Naive B cell (primary cell): ENCODE measurements at places on chromosomes 13 and 19. TPM values are rescaled to one million over a fixed set of nuclear protein-coding genes. Genes with fewer than 3 reads are reported as not detected.

SLC27A5 gene
- 12.0 TPM for polyA plus RNA-seq

ZFR2 gene
- polyA plus RNA-seq: 3.5 TPM

GJA3 gene
- polyA plus RNA-seq: not detected

SULT2A1 gene
- not detected for polyA plus RNA-seq

LRFN3 gene
- polyA plus RNA-seq: 0.12 TPM

ZNF723 gene
- polyA plus RNA-seq: 0.26 TPM

FBN3 gene
- not detected for polyA plus RNA-seq

RNF113B gene
- not detected for polyA plus RNA-seq

CCDC70 gene
- polyA plus RNA-seq: not detected

NECTIN2 gene
- polyA plus RNA-seq: not detected

DNA sequence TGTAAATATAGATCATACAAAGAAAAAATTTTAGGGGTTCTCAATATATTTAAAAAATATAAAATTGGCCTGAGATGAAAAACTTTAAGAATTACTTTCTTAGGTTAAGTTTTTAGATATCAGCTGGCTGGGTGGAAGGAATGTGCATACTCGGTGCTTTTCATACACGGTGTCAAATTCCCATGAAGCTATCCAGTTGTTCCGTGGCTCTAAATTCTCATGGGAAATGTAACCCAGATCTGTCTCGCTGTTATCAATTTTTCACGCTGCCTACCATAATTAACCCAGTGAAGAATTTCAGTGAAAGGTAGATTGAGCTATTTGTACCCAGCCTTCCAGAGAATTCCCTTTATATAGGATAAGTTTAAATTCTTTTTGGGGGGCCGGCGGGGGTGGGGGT is 11.6 kb upstream of the ZNF835 start:
- DNase-seq: no peak

DNA sequence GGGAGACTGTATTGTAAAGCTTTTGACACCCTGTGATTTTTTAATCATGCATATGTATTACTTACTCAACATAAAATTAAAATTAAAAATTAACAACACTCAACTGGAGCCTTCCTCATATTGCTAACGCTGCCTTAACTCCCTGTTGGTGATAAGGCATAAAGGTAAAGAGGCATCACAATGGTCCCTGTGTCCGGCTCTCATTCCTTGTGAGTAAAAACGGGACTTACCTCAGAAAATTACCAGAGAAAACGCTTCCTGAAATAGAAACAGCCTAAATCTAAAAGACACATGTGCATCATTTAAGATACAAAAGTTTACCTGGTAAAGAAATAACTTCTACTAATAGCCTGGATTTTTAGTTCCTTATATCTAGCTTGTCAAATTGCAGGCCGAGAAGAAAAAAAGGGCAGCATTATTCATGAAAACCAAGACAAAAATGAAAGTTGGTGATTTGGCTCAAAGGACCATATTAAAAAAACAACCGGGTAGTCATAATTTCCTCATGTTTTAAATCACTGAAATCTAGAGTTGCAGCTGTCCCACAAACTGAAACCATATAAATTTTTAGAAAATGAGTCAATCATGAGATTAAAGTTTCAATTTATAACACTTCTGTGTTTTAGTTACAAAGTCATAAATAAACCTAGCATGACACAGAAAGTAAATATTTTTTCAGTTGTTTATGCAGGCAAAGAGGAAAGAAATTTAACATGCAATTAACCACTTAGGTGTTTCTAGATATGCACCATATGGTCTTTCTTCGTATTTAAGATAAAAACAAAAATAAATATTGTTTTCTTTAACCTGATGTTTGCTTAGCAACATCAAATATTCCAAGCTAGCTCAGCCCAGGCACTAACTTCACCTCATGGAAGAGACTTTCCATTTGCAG is 94.7 kb downstream of the MIPEP start:
- DNase-seq: no peak

GRCh38 chr13:50801087-50801931 is 42.2 kb downstream of the DLEU7 start:
- DNase-seq: peak; percentile 76

- no peak for DNase-seq
Observed at GRCh38 chr13:110320645-110321044, 13.6 kb downstream of the COL4A2 start.

DNA sequence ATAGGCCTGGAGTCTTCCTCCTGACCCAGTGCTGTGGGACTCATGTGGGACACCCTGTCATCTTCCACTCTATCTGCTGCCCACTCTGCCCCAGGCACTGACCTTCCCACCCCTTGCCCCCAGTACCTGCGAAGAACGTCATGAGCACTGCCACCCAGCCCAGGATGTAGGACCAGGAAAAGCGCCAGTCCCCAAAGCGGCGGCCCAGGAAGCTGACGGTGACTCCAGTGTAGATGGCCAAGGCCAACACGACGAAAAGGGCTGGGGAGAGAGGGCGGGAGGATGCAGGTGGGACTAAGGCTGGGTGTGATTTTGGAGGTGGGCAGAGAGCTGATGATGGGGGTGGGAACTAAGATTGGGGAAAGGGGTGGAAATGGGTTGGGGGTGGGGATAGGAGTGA is 7.4 kb downstream of the LIM2 start:
- DNase-seq: no peak

DNA sequence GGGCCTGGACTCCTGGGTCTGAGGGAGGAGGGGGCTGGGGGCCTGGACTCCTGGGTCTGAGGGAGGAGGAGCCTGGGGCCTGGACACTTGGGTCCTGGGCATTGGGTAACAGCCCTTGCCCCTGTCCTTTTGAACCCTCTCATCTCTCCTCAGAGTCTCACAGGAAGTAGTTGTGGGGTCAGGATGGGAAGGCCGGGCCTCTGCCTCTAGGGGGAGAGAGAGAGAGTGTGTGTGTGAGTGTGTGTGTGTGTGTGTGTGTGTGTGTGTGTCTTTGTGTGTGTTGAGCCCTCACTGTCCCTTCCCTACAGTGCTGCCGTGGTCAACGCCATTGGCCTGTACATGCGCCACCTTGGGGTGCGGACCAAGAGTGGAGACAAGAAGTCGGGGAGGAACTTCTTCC is 10.9 kb downstream of the ARHGEF1 start:
- no peak for DNase-seq

DNA sequence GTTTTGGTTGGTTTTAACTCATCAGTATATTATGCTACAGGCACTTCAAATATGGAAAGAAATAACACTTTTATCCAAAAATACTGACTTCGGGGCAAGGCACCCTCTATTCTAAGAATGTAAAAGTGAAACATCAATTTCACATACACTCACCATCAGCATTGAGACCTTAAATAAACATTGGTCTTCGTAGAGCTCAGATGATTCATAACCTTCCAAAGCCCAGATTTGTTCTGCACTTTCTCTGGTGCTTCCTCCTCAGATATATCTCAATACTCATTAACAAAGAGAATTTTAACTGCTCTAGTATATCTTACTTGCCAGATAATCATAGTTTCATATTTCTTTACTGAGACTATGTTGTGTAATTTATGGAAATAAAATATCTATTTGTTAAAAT is 794.3 kb downstream of the LIG4 start:
- no peak for DNase-seq

DNA sequence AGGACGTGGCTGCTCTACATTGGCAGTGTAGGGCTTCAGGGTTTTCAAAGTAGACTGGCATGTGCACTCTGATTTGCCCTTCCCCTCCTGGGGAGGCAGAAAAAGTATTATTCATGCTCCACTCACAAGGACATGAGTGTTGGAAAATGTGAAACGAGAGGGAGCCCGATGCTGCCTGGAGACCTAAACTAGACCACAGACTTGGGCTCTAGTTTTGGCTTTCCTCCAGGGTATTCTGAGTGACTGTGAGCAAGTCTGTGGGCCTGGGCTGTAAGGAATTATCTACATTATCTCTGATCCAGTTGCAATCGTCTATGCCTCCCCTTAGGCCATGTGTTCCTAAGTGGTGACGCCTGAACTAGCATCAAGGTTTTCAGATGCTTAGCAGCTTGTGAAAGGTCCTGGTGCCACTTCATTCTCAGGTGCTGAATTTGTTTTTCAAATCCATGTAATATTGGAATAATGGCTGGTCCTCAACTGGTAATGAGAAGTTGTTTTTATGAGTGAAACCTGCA is 55.0 kb downstream of the MRPL57 start:
- no peak for DNase-seq

DNA sequence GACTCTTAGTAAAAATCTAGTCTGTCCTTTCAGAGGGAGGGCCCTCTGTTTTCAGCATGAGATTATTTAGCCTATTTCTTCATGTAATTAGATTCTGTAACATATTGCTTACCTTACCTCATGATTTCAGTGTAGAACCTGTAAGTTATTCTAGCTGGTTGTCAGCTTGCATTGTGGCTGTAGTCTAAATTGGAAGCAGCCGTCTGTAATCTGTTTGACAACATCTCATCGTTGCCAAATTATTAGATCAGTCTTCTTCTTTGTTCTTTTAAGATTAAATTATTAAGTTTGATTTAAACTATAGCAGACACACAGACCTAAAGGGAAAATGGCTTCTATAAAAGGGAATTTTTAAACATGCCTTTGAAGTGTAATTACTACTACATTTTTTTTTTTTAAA is 34.8 kb downstream of the SLAIN1 start:
- DNase-seq: no peak

GRCh38 chr13:82688400-82688994 is 1193.8 kb downstream of the SLITRK1 start:
- no peak for DNase-seq

GRCh38 chr19:33403973-33404304 is 30.4 kb downstream of the CEBPG start:
- no peak for DNase-seq

GRCh38 chr13:107209824-107210722 is 642.1 kb upstream of the ARGLU1 start:
- DNase-seq: no peak

- no peak for DNase-seq
Observed at GRCh38 chr13:37863708-37864107, 5.9 kb downstream of the TRPC4 start.

DNA sequence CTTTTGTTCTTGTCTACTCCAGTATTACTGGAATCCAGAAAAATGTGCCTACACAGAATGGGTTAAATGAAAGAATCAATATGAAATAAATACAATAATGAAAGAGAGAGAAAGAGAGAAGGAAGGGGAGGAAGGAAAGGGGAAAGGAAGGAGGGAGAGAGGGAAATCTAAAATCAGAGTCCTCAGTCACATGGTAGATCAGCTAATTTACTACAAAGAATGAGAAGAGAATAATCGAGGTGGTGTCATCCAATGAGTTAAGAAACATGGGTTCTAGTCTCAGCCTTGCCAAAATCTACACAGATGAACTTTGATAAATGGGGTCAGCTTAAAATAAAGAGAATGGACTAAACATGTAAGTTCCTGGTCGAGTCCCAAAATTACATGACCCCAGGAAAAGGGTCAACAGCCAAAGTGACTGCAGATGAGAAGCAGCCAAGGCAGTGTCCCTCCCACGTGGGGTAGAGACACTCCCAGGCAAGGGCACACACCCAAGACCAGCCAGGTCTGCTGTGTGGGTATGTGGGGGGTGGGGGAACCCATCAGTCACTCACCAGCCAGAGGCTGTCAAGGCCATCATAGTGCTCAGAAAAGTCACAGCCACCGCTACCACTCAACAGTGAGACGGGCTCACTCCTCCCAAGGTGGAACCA is 103.6 kb downstream of the STK24 start:
- DNase-seq: no peak

DNA sequence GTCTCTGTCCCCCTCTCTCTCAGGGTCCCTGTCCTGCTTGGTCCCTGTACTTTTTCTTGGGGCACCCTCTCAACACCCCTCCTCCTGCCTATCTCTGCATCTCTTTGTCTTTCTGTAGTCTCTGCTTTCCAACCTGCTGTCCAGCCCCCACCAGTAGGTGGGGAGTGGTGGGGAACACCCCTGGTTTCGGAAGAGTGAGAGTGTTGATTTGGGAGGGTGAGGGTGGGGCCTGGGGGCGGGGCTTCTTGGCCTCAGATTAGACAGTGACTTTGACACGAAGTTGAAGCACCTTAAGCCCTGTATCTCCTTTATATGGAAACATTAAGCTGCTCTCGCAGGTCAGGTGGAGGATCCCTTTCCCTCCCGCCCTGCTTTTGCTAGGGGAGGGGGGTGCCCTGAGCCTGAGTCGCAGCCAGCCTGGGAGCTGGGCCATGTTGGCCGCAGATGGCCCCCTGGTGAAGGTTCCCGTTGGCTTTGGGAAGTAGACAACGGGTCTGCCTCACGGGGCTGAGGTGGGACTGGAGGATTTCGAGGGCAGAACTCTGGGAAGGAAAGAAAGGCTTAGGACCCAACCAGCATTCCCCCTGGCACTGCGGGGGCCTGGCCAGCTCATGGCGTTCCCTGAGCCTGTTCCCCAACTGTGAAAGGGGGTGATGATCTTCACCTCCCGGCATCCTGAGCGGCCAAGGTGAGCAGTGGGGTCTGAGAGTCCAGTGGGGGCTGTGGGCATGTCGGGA is at the start of gene KCNJ14:
Gene KCNJ14, plus strand, starts transcription at position 404 of the 737 bp plus-strand sequence. CDS start 6,151 bp downstream, outside the sequence.
- no peak for DNase-seq

DNA sequence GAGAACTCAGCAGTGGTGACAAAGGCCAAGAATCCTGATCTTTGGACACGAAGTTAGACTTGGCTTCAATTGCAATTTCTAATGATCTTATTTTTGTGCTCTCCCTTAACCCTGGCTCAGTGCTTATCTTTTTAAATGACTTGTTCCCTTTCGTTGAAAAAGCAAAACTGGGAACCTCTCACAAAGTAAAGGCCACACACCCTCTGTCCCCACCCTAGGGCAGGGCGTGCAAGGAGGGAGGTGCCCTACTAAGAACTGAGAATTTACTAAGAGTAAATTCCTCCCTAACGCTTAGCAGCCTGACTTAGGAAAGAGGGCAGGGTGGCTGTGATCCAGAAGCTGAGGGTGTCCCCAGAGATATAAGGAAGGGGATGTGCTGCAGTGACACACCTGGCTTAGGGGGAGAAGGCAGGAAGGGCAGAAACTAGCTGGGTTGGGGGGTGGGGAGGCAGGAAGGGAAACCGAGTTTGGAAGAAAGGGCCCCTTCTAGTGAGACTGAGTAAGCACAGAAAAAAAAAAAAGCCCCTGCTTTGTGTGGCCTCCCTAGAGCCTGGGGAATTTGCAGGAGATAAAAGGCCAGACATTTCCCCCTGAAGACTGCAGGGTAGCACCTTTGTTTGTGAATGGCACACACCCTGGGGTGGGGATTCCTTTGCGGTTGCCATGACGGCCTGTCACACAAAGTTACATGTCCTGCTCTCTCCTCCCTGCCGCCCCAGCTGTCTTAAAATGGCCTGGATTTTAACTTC is 435.1 kb downstream of the EFNB2 start:
- no peak for DNase-seq

GRCh38 chr13:62093984-62094780 is 678.5 kb upstream of the PCDH20 start:
- DNase-seq: no peak

DNA sequence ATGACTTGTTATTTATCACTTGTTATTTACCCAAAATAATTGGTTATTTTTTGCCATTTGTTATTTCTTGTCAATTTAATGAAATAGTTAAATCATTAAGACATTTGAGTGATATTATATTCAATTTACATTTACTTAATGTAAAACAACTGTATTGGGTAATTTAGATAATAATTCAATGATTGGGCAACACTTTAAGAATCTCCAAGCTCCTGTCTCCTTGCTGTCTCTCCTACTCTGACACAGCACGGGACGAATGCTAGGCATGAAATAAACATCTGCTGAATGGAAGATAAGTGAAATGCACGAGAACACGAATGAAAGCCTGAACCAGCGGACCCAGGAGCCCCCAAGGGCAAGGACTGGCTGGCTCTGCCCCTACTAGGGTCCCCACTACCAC is 5.7 kb upstream of the PPP6R1 start:
- DNase-seq: no peak

- no peak for DNase-seq
Observed at GRCh38 chr13:64223016-64223415, 2807.4 kb upstream of the PCDH20 start.

GRCh38 chr19:21328406-21328805 is 804 bp downstream of the ZNF708 start:
- DNase-seq: no peak

- peak; percentile 84 for DNase-seq
Observed at GRCh38 chr19:1066748-1067340, at the start of gene ARHGAP45. TSS of gene ARHGAP45 (plus strand) at chr19:1067167. CDS start at chr19:1067406, 239 bp downstream.
